ENCODE measurements at places on chromosomes 13 and 19.

DNA sequence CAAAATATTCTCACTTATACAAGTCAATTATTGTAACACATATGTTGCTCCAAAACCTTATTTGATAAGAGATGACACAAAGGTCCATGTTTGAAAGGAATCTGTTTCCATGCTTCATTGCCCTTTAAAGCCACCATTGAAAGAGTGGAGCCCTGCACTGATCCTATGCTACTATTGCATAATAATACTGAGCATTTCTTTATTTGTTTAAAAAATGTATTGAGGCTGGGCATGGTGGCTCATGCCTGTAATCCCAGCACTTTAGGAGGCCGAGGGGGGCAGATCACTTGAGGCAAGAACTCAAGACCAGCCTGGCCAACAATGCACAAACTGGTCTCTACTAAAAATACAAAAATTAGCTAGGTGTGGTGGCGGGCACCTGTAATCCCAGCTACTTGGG is 178.8 kb upstream of the STARD13 start:
- no peak for DNase-seq

GRCh38 chr19:16161840-16162239 is 11.5 kb downstream of the CIB3 start:
- DNase-seq: no peak

GRCh38 chr13:77118134-77118533 is 91.2 kb upstream of the FBXL3 start:
- no peak for DNase-seq

- no peak for DNase-seq
Measured at GRCh38 chr13:94431574-94431973, 47.9 kb downstream of the DCT start.

- no peak for DNase-seq
Measured at GRCh38 chr13:112575675-112576074, 12.3 kb downstream of the TUBGCP3 start.

GRCh38 chr19:31257426-31258130 is 91.7 kb downstream of the TSHZ3 start:
- DNase-seq: no peak

GRCh38 chr13:86878781-86879180 is 792.4 kb upstream of the SLITRK5 start:
- DNase-seq: no peak

DNA sequence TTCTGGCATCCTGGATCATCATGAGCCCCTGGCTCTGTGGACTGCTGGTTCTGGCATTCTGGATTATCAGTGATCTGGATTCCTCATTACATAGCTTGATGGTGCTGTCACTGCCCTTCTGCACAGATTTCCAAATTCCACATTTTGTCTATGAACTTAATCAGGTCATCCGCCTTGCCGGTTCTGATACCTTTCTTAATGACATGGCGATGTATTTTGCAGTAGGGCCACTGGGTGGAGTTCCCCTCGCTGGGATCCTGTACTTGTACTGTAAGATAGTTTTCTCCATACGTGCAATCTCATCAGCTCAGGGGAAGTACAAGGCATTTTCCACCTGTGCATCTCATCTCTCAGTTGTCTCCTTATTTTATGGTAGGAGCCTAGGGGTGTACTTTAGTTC is 24.4 kb upstream of the OR7C2 start:
- DNase-seq: no peak

DNA sequence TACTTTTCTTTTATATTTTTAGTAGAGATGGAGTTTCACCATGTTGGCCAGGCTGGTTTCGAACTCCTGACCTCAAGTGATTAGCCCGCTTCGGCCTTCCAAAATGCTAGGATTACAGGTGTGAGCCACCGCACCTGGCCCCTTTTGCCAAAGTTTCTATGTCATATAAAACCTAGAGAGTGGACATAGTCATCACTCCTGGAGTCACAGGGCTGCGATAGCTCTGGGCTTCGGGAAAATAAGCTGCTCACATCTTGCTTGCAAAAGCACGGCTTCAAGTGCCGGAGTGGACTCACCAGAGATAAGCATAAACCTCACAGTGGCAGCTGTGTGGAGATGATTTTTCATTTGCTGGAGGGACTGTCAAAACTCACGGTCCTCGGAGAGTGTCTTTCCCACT is 171.2 kb downstream of the TEX29 start:
- no peak for DNase-seq

Data from effector memory CD8-positive, alpha-beta T cell (primary cell).